Upper lobe of right lung (tissue), 1 donor: ENCODE measurements at places on chromosomes 3 and 15. TPM values are rescaled to one million over a fixed set of nuclear protein-coding genes. Genes with fewer than 3 reads are reported as not detected.

GRCh38 chr15:58724466-58724865 is 25.0 kb downstream of the ADAM10 start:
- no peak overlapping the region for H3K27ac ChIP-seq
- H3K27me3 ChIP-seq = no peaks in the 10 kb centered on the region
- no peak for DNase-seq
- peaks cover 7% of the 10 kb centered on the region for H3K4me1 ChIP-seq
- H3K36me3 ChIP-seq = no peaks in the 10 kb centered on the region

DNA sequence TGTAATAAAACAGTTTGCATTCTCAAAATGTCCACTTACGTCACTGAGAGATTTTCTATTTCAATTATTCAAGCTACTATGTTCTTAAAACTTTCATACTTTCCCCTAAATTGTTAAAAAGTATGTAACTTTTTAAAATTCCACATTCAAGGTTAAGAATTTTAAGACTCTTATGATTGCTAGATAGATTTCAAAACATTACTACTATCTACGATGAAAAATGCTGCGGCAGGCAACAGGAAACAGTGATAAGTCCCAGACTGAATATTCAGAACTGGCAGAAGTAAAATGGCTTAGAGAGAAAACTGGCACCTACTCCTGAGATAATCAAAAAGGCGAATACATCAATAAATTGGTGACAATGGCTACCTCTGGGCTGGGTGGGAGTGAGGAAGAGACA is 16.2 kb downstream of the ATP13A3 start:
- no peak overlapping the region for H3K27ac ChIP-seq
- H3K4me1 ChIP-seq = no peaks in the 10 kb centered on the region
- no peak for DNase-seq
- no peaks in the 10 kb centered on the region for H3K36me3 ChIP-seq
- H3K4me3 ChIP-seq = no peak overlapping the region
- no peaks in the 10 kb centered on the region for H3K27me3 ChIP-seq

The CCR2 gene
- 17.8 TPM for total RNA-seq

The IL17RD gene
- 1.1 TPM for total RNA-seq

GRCh38 chr15:37425541-37425940 is 325.2 kb upstream of the MEIS2 start:
- H3K4me1 ChIP-seq = no peaks in the 10 kb centered on the region
- no peak overlapping the region for H3K27ac ChIP-seq
- H3K27me3 ChIP-seq = no peaks in the 10 kb centered on the region
- no peaks in the 10 kb centered on the region for H3K36me3 ChIP-seq
- no peak overlapping the region for H3K4me3 ChIP-seq

The RETNLB gene
- not detected for total RNA-seq
